Endothelial cell (in vitro differentiated cells): ENCODE measurements at places on chromosomes 7 and 10.

DNA sequence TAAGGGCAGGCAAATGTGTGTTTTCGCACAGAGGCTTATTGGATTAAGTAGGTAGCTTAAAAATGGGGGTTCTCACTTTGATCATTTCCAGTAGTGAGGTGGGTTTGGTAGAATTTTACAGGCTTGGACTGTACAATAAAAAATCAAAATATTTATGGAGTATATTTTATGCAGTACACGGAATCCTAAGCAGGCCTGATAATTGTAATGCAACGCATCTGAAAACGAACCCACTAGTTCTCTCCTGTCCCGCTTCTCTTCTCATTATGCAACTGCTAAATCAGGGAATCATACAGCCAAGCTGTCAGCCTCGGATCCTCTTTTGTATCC lies 377 bp upstream of the POLR1F start:
- no peak for DNase-seq

DNA sequence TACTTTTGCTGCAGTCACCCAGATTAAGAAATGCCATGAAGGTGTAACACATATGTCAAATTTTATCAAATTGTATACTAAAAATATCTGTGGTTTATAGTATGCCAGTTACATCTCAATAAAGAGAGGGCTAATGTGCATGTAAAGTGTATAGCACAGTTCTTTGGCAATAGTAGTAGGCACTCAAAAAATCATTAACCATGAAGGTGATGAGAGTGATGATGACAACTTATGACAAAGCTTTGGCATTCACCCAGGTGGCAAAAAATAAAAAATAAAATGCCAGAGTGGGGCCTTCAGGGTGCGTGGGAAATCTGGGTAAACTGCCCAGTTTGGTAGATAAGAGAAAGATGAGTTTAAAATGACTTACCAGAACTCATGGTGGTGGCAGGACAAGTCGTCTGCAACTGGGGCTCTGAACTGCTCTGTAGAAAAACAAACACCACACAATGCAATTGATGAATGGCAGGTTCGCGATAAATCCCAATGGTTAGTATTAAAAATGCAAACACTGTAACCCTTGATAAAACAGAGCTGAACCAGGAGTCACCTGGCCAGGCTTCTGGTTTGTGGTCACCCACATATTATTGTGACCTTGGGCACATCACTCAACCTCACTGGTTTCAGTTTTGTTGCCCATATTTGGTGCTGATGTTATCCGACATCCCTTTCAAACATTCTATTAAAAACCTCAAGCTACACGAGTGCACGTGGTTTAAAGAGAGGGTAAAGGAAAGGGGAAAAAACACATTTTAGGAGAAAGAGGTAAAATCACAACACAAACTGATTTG lies 120.2 kb downstream of the SORBS1 start:
- no peak for DNase-seq

DNA sequence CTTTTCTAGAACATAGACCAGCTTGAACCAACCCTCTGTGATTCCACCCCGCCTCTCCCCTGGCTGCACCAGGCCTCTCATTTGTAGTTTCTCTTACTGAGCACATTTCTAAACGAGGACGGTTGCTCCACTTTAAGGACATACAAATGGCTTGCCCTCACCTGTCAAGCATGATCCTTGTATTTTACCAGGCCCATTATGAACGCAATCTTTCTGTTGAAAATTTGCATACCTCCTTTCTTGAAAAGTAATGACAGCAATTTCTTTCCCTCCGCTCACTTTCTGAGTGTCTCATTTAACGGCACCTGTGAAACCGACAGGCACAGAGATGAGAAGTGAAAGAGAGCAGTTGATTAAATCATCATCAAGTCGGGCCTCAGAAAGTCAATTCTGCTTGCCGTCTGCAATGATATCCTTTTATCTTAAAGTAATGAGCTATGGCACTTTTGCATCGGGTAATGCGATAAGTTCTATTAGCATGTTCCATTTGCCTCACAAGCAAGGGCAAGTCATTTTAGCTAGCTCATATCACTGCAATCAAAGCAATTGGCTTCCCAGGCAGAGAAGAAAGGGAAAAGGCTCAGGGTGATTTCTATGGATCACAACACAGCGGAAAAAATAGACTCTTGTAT lies 705.6 kb upstream of the GALNT17 start:
- no peak for DNase-seq

DNA sequence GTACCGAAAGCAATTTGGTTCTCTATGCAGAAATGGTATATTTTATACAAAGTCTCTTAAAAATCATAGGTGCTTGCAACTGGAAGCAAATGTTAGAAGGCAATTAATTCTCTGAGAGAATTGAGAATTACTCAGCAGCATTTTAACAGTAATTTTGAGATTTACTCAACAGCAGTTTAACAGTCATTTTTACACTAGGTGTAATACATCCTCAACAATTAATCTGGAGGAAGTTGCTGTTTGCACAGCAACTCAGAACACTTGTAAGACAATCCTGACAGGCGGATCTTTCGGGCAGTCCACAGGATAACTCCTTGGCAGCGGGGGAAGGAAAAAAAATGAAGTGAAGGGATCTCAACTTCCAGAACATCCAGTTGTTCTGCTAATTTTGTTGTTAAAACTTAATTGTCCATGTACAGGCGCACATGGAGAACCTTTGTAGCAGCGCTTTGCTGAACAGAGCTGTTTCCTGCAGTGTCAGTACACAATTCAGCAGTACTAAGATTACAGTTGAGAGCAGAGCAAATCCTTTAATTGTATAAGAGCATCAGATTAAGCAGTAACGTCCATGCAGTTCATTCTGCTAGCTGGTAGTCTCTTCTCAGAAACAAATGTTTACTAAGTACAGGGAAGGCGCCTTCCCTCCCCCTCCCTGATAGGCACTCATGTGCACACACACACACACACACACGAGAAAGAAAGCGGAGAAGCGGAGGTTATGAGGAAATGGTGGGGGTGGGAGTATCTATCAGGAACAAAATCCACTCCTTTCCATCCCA lies 43.8 kb downstream of the ENO4 start:
- peak; percentile 14 for DNase-seq

- DNase-seq = no peak
Measured at GRCh38 chr7:27953777-27954176, 213.8 kb downstream of the TAX1BP1 start.
